ENCODE measurements at places on chromosomes 2 and 18.

- DNase-seq: no peak
Measured at GRCh38 chr2:43086451-43087221, 139.8 kb downstream of the ZFP36L2 start.

DNA sequence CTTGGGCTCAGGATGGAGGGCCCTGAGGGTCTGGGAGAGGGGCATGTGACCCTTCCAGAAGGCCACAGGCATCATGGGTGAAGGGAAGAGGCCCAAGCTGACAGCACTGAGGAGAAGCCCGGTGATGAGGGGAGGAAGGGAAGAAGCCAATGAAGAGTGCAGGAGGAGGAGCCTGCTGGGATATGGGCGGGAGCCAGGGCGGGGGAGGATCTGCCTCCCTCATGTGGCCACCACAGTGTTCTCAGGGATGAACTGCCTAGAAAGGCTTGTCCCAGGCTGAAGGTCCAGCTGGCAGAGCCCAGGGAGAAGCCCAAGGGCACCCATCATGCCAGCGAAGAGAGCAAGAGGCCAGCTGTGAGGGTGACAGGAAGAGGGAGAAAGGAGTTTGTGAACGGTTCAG lies 24.6 kb upstream of the PLB1 start:
- DNase-seq: no peak

- peak; percentile 70 for DNase-seq
Measured at GRCh38 chr2:26401739-26402541, at the start of gene DRC1. TSS of gene DRC1 (plus strand) at chr2:26401920. CDS start at chr2:26401990, 70 bp downstream.

DNA sequence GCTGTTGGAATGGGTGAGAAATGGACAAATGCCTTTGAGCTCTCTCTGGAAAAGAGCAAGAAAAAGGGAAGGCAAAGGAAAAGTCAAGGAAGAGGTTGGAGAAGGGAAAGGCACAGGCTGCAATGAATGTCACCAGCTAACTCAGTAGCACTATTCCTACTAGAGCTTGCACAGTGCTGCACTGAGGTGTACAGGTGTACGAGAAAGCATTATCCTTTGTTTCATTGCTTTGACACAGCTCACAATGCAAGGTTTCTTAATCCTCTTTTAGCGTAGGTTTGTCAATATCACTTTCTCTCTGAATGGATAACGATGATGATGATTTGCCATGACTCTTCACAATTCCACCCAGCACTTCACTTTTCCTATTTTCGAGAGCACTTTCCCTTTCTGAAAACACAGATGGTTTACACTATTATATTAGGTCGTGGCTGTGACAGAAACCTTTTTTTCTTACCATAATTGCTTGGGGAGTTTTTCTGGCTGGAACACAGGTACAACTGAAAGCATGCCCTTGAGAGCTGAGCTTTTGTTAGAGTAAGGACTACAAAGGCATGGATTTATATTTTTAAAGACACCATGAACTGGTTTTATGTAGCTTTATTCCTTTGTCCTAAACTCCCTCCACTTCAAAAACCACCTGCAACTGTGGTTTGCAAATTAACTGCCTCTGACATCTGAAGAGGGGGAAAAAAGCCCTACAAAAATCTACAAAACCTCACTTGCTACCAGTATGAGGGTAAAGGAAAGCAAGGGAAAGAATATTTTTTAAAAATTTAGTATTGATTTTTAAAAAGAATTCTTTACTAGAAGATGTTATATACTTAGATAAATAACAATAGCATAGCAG lies 265.5 kb downstream of the TGIF1 start:
- no peak for DNase-seq
